Stimulated activated CD4-positive, alpha-beta T cell treated with anti-CD3 and anti-CD28 coated beads, Interleukin-2, amount 100 ng/mL, for 48 hours (primary cell): ENCODE measurements at places on chromosomes 11 and 22.

DNA sequence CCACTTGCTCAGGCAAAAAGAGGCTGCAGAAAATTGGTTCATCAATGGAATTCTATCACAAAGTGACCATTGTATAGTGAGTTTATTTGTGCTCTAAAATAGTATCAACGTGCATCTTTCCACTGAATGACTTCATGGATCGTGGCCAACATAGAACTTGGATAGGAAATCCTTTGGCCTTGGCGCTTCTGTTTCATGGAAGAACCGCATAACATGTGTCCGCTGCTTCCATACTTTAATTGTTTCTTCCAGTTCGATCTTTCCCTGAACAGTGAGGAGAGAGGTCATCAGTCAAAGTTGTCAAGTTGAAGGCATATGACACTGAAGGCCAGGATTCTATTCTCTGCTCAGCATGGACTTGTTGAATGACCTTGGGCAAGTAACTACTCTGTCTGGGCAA lies 4.5 kb downstream of the NDUFA6 start:
- DNase-seq: no peak

GRCh38 chr11:17021511-17021910 lies 7.3 kb upstream of the PLEKHA7 start:
- no peak for DNase-seq

GRCh38 chr11:79050786-79051185 lies 390.0 kb downstream of the TENM4 start:
- no peak for DNase-seq

DNA sequence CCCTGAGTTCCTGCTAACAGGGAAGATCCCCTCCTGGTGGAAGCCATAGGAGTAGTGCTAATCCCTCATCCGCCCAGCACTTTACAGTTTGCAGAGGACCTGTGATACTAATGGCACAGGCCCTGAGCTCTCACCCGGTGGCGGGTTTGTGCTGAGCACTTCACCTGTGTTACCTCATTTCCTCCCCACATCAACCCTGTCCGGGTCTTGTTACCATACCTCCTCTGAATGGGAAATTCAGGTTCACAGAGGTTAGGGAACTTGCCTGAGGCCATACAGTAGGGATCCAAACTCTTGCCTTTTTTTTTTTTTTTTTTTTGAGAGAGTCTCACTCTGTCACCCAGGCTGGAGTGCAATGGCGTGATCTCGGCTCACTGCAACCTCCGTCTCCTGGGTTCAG lies 25.2 kb downstream of the CAPN1 start:
- DNase-seq: no peak

DNA sequence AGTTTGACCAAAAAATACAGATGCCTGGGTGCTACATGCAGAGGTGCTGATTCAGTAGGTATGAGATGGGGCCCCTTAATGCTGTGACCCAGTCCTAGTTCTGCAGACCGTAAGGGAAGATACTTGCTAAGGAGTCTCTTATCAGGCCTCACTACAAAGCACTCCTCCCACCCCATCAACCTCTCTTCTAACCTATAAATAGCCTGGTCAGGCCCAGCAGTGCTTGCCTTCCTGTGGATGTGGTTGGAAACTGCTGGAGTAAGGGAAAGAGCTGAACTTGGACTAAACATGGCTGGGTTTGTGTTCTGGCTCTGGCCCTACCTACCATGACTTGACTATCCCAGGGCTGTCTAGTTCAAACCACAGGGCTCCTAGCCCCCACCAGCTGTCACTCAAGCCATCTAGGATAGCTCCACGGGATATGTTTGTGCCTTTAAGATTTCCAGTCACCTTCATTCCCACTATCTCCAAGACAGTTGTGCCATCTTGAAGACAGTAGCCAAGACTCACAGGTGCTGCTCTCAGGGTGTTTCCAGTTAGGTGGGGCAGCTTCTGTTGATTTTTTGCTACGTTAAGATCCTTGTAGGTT lies 9.5 kb upstream of the DKK3 start:
- no peak for DNase-seq

GRCh38 chr11:33847251-33847650 lies 44.6 kb downstream of the LMO2 start:
- no peak for DNase-seq

DNA sequence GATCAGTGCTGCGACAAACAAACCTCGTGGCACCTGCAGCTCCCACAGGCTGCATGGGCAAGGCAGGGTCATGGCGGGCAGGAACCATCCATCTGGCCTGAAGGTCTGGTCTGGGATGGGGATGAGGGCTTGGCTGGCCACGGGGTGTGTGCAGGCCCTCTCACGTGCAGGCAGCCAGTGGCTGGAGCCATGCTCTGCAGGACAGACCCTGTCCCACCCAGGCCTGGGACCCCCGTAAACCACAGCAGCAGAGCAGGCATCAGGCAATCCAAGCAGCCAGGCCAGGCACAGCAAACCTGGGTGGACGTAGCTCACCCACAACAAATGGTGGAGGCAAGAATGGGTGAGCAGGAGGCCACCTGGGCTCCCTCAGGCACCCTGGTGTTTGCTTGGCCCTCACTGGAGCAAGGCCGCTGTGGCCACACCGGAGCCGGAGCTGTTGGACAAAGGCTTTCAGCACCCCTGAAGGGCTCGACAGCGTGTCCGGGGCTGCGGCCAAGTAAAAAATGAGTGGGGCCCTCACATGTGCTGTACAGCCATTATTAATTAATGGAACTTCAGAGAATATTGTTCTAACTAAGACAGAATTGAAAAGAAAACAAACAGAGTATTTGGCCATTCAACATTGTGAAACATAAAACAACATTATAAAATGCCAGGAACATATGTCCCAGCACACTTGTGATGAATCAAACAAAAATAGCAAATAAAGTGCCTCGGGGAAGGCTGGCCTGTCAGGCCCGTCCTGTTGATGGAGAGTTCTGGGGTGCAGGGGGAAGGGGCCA lies 24.0 kb upstream of the GNB1L start:
- DNase-seq: no peak

DNA sequence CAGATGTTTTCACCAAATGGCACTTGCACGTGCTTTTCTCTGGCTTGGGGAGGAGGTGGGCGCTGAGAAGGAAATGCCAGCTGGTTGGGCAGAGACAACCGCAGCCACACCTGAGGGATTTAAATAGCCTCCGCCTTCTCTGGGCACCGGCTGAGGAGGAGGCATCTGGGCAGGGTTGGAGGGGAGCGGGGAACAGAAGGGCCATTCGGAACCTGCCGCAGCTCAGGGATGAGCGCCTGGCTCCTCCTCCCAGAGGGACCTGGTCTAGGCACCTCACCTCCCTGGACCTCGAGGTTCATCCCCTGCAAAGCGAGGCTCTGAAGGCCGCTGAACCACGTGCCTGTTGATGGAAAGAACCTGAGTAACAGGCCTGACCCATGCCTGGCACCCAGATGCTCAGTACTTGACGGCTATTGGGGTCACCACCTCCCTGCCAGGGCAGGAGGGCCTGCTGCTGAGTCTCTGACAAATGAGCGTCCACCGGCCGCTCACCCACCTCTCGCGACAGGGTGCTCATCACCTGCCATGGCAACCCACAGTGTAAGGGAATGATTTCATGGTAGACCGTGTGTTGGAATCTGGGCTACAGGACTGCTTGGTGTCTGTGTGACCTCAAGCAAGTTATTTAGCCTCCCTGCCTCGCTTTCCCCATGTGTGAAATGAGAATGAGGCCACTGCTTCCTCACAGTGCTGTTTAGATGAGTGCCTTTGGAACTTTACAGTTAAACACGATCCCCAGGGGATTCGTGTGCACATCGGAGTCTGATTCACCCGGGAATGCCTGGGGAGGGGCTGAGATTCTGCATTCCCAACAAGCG lies 2.0 kb upstream of the KDELR3 start:
- no peak for DNase-seq

DNA sequence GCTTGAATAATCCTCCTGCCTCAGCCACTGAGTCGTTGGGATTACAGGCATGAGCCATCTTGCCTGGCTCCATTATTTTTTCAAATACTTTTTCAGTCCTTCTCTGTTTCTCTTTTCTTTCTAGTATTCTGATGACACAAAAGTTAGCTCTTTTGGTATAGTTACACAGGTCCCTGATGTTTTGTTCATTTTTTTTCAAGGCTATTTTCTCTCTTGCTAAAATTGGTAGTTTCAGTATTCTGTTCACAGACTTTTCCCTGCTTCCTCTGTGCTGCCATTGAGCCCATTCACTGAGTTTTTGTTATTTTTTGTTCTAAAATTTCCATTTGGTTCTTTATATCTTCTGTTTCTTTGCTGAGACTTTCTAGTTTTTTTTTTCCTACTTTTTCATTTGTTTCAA lies 166.5 kb downstream of the UVRAG start:
- no peak for DNase-seq

DNA sequence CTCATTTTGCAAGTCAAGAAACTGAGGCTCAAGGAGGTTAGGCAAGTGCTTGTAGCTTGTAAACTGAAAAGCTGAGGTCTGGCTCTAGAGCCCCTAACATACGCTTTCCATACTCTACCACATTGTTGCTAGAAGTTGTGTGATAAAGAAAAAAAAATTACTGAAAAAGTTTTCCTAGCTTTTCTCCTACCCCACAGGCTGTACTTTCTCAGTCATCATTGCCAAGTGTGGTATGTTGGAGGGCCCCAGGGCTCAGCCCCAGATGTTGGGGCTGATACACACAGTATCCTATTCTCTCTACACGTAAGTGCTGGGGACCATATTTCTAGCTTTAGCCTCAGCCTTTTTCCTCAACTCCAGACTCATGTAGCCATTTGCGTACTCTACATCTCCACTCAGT lies 16.0 kb downstream of the KREMEN1 start:
- no peak for DNase-seq

DNA sequence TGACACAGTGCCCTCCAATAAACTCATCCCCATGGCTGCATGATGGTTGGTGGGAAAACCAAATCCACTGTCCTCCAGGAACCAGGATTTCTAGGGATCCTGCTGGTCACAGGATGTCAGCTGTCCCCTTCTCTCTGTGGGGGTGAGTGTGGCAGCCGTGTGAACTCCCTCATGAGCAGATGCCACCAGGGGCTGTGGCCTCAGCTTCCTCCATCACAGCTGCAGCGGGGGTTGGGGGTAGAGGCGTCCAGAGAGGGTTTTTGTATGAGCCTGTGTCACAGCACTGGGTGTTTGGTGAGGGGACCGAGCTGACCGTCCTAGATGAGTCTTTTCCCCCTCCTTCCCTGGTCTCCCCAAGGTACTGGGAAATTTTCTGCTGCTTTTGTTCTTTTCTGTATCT lies 26.4 kb downstream of the IGLL5 start:
- no peak for DNase-seq
